ENCODE measurements at places on chromosomes 2 and 18. TPM values are rescaled to one million over a fixed set of nuclear protein-coding genes. Genes with fewer than 3 reads are reported as not detected.

The KATNAL2 gene
- total RNA-seq: 3.3 TPM

The LIMS1 gene
- total RNA-seq: 54.3 TPM

The LYPD1 gene
- 21.5 TPM for total RNA-seq

The ERICH2 gene
- not detected for total RNA-seq

The NCL gene
- 767 TPM for total RNA-seq

The TMEM198 gene
- 0.90 TPM for total RNA-seq

The NT5C1B gene
- not detected for total RNA-seq

The MYO3B gene
- total RNA-seq: not detected

The INPP5D gene
- 0.29 TPM for total RNA-seq

The DUSP2 gene
- total RNA-seq: 0.54 TPM

The UPP2 gene
- total RNA-seq: not detected

The TRABD2A gene
- total RNA-seq: 9.7 TPM

The MEX3C gene
- 20.1 TPM for total RNA-seq

The KCNE4 gene
- total RNA-seq: 0.83 TPM

The ASB1 gene
- total RNA-seq: 64.2 TPM

The PCARE gene
- not detected for total RNA-seq

The LCT gene
- total RNA-seq: 0.03 TPM

The MTLN gene
- total RNA-seq: 135 TPM

The PIAS2 gene
- 7.2 TPM for total RNA-seq

The CCDC141 gene
- not detected for total RNA-seq

The DYNAP gene
- not detected for total RNA-seq

The SPR gene
- total RNA-seq: 140 TPM

The RAB6C gene
- not detected for total RNA-seq

The DAW1 gene
- 2.6 TPM for total RNA-seq

The CYP27C1 gene
- 4.9 TPM for total RNA-seq

The HOXD11 gene
- 7.5 TPM for total RNA-seq

The POTEC gene
- total RNA-seq: not detected

The GALNT13 gene
- 9.9 TPM for total RNA-seq
